ENCODE measurements at places on chromosomes 1 and 21.

GRCh38 chr1:44617703-44618029, 56.6 kb downstream of the TMEM53 start:
- no peak for DNase-seq

DNA sequence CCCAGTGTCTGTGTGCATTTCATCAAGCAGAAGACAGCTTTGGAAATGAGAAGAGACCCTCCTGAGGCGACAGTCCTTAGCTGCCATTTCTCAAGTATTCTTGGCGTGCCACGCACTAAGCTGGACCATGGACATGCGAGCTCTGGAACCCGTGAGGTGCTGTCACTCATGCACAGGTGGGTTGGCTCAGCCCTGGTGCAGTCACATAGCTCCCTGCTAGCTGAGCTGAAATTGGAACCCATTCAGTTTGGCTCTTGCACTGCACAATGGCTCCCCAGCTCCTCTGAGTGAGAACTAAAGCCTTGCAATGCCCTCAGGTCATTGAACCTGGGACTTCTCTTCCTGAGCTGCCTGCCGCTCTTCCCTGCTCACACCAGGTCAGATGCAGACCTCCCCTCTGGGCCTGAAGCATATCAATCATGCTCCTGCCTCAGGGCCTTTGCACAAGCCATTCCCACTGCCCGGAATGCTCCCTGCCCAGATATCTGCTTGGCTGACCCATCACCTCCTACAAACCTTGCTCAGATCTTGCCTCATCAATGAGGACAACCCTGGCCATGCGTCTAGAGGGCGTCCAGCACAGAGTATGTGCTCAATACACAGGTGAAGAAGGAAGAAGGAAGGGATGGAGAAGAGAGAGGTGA, 6.3 kb upstream of the SRARP start:
- DNase-seq, result no peak

GRCh38 chr1:47964636-47965035, 32.5 kb downstream of the TRABD2B start:
- DNase-seq, result no peak

DNA sequence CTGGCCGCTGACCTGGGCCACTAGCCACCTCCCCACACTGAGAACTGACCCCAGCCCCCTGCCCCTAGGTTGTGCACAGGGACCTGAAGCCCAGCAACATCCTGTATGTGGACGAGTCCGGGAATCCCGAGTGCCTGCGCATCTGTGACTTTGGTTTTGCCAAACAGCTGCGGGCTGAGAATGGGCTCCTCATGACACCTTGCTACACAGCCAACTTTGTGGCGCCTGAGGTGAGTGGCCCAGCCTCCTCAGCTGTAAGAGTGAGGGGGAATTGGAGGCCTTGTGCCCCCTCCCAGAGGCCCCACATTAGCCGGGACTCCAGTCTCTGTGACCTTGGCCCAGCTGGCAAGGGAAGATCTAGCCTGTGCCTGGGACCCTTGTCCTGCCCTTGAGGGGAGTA, 41.8 kb downstream of the RPS6KA1 start:
- no peak for DNase-seq

DNA sequence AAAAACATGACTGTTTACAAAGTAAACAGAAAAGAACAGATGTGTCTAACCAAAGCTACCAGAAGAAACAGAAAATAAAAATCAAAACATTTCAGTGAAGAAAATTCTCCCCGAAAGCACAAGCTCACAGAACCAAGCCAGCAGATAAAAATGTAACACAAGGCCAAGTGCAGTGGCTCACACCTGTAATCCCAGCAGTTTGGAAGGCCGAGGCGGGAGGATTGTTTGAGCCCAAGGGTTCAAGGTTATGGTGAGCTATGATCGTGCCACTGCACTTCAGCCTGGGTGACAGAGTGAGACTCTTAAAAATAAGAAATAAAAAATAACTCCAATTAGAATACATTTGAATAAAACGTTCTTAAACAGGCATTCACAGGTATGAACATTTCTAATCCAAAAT, 19.1 kb upstream of the DDOST start:
- no peak for DNase-seq

GRCh38 chr21:16741141-16741665, 771.6 kb upstream of the CXADR start:
- DNase-seq, result no peak

DNA sequence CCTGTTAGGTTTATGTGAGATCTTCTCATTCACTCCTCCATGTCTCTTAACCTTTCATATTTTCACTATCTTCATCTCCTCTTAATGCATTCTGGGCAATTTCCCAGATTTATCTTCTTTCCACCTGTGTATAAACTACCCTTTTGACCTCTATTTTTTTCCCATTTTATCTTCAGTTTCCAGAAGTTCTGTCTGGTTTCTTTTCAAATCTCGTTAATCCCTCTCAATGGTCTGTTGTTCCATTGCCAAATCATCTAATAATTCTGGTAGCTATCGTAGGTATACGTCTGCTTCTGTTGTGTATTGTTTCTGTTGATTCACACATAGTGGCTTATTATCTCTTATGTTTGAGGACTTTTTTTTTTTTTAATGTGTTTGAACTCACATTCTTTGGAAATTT, 25.7 kb upstream of the HYI start:
- DNase-seq, result no peak

- no peak for DNase-seq
These were observed 1.6 kb downstream of the KRTAP10-2 start for GRCh38 chr21:44549525-44550211.

GRCh38 chr1:201466492-201466891, 2.5 kb downstream of the PHLDA3 start:
- no peak for DNase-seq

DNA sequence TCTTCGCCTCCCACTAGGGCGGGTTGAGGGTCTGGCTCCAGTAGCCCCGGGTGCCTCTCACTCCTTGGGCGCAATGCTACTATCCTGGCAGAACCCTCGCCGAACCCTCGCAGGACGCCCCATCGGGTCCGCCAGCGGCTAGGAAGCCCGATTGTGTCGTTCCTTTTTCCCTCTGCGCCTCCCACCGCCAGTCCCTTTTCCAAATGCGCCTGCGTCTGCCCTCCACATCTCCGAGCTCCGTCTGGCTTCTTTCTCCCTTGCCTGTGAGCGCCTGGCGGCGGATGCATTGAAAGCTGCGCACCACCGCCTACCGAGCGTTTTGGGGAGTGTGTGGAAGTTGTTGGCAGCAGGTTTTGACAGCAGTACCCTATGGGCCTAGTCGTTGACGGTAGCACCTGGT, 1.0 kb upstream of the DIRAS3 start:
- no peak for DNase-seq
